ENCODE measurements at places on chromosomes 4 and X.

DNA sequence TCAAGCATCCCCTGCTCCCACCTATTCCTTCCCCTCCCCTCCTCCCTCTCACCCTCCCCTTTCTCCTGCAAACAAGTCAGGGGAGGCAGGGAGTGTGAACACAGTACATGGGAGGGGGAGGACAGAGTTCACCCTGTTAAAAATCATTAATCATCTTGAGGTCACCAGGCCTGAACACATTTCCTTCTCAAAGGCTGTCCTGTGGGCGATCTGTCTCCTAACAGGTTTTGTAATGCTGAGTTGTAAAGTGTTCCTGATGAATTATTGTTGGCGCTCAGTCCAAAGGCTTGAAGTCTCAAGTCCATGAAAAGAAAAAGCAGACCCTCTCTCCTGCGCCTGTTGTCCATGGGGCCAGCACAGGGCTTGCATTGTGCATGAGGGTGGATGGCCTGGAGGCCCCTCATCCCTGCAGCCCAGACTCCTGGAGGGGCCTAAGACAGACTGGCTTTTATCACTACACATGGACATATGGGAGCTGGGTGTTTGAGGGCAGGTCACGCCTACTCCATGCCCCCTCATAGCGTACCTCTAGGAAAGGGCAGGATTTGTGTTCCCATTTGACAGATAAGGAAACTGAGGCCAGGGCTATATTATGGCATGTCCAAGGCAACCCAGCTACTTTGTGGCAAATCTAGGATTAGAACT, 189.1 kb downstream of the RAB28 start:
- DNase-seq: no peak

- DNase-seq: no peak
Measured at GRCh38 chr4:80235451-80235850, 31.0 kb upstream of the FGF5 start.

DNA sequence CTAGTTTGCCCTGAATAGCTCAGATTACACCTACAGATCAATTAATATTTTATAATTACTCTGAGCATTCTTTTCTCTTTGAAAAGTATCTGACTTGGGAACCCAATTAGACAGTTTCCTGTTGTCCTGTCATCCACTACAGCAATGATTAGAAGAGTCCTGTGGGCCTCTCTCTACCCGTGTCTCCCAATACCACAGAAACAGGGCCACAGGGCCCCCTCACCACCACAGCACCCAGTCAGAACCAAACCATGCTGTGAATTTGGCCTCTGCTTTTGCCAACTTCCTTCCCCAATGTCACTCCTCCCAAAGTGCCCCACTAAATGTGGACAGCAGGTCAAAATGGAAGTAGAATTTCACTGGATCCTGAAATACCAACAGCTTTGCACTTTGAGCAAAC, 10.3 kb downstream of the USP46 start:
- no peak for DNase-seq

- no peak for DNase-seq
Measured at GRCh38 chr4:15144249-15144966, 142.1 kb downstream of the CPEB2 start.

DNA sequence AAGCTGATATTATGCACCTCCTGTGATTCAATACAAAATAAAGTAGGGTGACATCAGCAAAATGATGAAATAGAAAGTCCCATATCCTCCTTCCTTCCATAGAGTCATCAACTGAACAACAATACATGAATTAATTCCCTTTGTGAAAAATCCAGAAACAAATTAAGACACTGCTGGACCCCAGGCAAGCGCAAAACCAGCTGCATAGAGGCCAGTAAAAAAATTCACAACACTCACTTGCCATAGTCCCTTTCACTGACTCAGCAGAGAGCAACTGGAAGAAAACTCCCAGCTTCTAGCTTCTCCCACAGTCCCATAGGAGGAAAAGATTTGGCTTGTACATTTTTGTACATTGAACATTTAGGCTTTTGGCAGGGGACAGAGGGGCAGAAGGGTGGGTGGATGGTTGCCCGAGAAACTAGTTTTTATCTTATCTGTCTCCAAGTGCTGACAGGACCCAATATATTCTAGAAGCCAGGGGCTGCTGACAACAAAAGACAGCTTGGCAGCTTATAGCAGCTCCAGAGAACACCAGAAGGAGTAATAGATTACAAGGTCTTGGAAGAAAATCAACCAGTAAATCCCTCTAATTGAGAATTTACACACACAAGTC, 124.6 kb downstream of the NDST3 start:
- DNase-seq: no peak

GRCh38 chr4:2787230-2788100, 5.4 kb upstream of the SH3BP2 start:
- peak; percentile 79 for DNase-seq

DNA sequence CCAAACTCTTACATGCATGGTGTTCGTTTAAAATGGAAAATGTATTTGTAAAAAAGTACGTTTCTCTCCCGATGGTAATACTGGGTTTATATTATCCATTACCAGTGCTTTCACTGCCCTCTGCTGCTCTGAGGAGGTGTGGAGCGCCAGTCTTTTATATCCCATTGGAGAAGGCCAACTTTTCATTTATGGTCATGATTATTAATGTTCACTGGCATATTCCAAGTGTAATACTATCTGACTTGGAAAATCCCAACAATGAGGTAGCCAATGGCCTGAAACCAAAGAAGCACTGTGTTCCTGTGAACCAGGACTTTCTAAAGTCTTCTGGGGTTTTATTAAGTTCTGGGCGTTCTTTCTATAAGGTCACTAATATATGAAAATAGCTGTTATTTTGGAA, 80.7 kb downstream of the SYNPO2 start:
- DNase-seq: peak; percentile 57

GRCh38 chr4:142519342-142519741, 326.8 kb downstream of the INPP4B start:
- DNase-seq: no peak

DNA sequence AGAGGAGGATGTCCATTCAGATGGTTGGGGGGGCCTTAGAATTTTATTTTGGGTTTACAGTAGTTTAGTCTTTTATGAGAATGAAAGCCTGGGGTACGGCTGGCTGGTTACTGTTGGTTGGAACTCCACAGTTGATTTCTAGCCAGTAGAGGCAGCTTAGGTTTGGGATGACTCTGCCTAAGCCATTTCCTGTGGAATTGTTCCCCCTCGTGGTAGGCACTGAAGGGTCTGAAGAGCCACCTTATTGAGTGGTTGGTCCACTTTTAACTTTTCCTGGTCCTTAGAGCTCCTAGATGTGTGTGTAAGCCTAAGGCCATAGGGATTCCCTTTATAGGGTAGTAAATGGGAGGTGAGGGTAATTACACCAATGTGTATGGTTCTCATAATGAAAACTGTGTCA, 19.7 kb downstream of the SPIN3 start:
- no peak for DNase-seq

- DNase-seq: peak; percentile 18
Measured at GRCh38 chr4:104429150-104429741, 65.4 kb downstream of the CXXC4 start.

- DNase-seq: peak; percentile 16
Measured at GRCh38 chrX:136711147-136711546, 63.2 kb downstream of the CD40LG start.

- no peak for DNase-seq
Measured at GRCh38 chr4:80037864-80038263, 35.2 kb downstream of the ANTXR2 start.

GRCh38 chrX:148610328-148610698, 109.9 kb downstream of the AFF2 start:
- no peak for DNase-seq

GRCh38 chrX:57573754-57574153, 18.1 kb upstream of the ZXDB start:
- DNase-seq: no peak

DNA sequence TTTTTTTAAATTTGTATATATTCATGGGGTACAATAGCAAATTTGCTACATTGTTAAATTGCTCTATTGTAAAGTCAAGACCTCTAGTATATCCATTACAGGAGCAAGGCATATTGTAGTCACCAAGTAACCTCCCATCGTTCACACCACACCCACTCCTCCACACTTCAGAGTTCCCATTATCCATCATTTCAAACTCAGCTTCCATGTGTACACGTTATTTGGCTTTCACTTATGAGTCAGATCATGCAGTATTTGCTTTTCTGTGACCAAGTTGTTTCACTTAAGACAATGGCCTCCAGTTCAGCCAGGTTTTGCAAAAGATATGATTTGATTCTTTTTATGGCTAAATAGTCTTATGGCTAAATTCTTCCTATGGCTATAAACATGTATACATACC, 2614.2 kb downstream of the PCDH7 start:
- DNase-seq: no peak

GRCh38 chrX:139207655-139208054, 322.9 kb upstream of the F9 start:
- DNase-seq: no peak

DNA sequence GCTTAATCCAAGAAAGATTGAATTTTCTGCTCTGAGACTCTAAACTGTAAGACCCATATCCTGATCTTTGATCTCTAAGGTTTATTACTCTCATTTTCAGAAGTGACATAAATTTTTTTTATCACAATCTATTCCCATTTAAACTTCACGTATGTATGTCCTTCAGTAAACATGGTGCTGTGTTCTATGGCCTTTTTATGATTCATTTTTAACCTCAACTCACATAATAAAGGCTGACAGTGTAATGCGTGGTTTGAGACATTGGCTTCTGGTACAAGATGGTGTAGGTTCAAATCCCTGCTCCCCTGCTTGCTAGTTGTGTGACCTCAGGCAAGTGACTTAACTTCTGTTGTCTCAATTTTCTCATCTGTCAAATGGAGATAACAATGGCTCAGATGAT, 306.0 kb upstream of the AADAT start:
- DNase-seq: no peak

DNA sequence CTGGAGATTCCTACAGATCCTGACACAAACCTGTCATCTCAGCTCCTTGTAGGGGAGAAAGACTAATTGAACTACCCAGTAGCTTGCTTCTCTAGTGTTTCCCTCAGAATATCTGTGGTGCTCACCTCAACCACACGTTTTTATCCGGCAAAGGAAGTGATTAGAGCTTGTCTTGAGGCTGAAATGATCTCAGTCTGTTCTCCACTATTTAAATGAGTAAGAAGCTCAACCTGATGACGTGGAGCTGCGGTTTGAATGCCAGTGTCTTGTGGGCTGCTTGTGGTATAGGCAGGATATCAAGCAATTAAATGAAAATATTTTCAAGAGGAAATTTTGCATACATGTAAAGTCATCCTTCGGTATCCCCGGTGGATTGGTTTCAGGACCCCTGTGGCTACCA, 270.2 kb downstream of the TLL1 start:
- DNase-seq: no peak

- no peak for DNase-seq
Measured at GRCh38 chr4:137609718-137610430, 77.6 kb upstream of the PCDH18 start.

DNA sequence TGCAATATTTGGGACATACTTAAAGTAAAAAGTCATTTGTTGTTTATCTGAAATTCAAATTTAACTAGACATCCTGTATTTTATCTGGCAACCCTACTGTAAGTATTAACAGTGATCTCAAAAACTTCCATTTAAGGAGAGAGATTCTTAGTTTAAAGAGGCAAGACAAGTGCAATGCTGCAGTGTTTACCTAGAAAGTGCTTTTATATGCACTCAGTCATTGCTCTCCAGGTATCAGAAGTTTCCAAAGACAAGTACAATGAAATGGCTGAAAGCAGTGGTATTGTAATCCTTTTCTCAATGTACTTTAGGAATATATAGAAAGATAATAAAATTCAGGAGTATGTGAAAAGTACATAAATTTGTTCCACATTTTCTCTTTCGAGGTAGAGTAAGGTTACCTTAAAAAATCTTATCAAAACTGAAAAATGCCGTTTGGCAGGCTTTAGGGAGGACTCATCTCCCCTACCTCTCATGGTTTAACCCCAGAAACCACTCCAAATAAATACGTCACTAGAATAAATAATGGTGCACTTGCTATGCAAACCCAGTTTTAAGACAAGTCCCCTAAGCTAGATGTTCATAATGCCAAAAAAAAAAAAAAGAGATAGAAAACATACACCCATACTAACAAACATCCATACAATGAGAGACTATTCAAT, 45.7 kb downstream of the ELF2 start:
- DNase-seq: no peak

DNA sequence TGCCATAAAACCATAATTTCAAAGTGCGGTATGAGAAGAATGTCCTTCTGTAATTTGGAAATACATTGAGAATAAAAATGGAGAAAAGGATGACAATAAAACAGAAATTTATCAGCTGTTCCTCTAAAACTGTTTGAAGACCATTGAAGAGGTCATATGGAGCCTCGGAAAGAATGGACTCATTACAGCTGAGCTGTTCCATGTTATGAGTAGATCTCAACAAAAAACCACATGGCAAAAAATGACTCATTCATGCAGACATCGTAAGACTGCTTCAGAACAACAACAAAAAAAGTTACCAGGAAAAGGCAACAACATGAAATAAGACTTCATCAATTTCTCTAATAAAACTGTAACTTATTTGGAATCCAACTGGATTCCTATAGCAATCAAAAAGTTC, 39.7 kb downstream of the AKAP4 start:
- DNase-seq: no peak

GRCh38 chr4:42562016-42562415, 94.9 kb downstream of the ATP8A1 start:
- no peak for DNase-seq

- no peak for DNase-seq
Measured at GRCh38 chr4:111506706-111507105, 638.5 kb upstream of the FAM241A start.

DNA sequence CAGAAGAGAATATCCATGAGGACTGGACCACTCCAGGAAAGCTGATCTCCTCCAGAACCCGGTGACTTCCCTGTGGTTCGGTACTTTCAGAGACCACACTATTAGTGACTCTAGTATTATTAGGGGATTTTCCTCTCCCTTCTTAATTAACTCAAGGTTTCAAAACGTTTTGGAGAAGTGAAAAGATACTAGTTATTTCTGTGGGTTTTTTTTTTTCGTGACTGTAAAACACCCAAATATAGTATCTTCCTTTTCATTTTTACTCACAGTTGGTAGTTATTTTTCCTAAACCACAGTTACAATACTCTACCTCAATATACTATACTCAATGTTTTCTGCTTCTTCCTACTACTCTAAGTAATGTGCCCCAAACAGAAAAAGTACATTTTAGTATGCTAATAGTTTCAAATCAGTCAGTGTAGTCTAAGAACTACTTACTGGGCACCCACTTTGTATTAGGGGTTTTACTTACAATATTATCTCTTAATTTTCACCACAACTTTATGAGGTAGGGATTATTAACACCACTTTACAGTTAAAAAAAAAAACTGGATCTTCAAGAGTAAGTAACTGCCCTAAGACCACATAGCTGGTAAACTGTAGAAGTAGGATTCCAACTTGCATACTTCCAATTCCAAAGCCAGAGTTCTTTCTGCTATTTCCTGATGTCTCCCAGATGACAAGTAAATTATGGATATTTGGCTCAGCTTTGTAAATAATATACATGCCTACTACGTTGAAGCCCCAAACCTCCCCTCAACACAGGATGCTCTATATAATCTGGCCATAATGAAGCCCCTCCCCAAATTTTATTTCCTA, 45.0 kb downstream of the SLC9A7 start:
- DNase-seq: no peak
